ENCODE measurements at places on chromosomes 7 and 10.
A peak's percentile ranks its signal among the peaks of the same experiment; 100 is the strongest.

DNA sequence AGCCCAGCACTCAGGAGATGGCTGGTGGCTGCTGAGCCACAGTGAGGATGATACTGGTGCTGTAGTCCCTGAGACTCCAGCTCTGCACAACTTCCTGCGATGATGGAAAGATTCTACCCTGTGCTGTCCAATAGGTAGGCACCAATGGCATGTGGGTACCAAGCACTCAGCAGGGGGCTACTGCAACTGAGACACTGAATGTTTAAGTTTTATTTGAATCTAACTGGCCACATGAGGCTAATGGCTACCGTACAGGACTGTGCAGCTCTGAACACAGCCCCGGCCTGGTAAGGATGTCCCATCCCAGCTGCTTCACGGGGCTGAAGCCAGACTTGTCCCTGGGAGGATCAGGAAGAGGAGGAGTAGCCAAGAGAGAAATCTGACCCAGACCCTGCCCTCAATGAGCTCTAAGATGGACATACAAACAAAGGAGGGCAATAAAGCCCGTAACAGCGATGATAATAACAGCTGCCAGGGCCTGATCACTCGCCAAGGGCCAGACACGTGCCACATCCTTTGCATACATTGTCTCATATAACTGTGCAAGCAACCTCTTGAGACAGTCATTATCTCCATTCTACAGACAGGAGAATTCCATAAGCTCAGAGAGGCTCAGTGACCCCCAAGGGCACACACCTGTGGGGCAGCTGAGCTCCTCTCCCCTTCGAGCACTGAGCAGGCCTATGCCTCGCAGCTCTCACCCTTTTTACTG, 3.8 kb downstream of the GPRIN2 start:
- DNase-seq, result no peak

- peak; percentile 6 for DNase-seq
Observed at GRCh38 chr7:133354546-133355324, 101.9 kb downstream of the EXOC4 start.

DNA sequence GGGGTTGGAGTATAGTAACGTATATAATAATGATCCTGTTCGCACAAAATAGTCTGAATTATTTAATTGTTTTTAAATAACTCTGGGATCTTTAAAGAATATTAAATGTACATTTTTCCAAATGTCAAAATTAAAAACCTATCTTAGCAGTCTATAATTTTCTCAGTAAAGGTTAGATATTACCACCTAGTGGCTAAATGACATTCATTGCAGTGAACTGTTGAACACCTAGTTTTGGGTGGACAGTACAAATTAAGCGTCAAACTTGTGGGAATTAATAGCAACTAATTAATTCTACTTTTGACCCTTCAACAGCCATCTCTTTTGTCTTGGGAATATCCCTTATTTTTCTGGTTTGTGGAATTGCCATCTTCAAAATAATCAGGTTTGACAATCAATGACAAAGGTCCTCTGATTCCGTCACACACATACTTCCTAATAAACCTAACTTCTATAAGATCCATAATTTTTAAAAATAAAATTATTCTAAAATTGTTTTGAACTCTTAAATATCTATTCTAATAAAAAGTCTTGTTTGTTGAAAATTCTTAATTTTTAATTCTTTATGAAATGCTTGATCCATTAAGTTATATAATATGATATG, 165.7 kb downstream of the SEMA3D start:
- DNase-seq, result peak; percentile 45

GRCh38 chr7:14931511-14932215, 29.1 kb upstream of the DGKB start:
- no peak for DNase-seq

- DNase-seq, result peak; percentile 20
Observed at GRCh38 chr10:9709849-9710248, 1307.8 kb upstream of the CELF2 start.

DNA sequence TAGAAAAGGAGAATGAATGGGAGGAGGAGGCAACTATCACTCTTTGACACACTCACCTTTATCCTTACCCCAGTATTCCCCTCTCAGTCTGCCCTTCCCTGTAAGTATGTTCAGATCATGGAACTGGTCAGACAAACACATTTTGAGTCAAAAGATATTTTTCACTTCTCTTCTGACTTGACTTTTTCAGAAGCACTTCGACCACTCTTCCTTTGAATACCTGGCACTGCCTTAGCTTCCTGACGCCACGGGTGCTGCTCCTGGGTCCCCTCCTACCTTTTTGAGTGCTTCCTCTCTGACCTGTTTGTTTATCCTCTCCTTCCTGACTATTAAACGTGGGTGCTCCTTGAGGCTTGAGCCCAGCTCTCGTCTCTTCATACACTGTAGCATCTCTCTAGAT, 19.8 kb upstream of the C10orf67 start:
- DNase-seq, result no peak

- DNase-seq, result no peak
Observed at GRCh38 chr7:55507743-55508142, 64.6 kb downstream of the VOPP1 start.

Measured in ELR (cell line).